ENCODE measurements at places on chromosomes 1 and 21.

DNA sequence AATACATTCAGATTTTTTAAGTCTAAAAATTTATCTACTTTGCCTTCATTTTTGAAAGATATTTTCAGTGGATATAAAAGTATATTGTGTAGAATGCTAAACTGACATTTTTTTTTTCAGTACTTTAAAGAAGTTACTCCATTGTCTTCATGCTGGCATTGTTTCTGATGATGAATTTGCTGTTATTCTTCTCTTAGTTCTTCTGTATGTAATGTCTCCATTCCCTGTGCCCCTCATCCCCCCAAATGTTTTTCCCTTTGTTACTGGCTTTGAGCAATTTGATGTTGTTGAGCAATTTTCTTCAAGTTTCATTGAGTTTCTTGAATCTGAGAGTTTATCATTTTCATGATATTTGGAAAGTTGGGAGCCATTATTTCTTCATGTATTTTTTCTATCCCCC is 20.8 kb upstream of the VANGL1 start:
- DNase-seq: no peak

DNA sequence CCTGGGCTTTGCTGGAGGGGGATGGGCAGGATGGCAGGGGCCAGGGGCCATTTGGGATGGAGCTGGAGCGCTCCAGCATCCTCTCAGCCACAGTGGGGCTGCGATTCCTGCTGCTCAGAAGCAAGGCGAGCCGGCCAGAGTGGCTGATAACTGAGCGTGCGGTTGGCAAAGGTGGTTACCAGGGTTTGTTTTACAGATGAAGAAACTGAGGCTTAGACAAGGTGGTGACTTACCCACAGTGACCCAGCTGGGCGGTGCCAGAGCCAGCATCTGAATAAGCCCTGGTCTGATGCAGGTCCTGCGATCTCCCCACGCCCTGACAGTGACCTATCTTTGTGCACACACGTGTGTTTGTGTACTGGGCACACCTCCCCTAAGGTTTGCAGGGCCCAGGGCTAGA is 5.9 kb upstream of the PRXL2B start:
- DNase-seq: no peak

GRCh38 chr1:221794079-221794670 is 52.3 kb upstream of the DUSP10 start:
- DNase-seq: no peak

DNA sequence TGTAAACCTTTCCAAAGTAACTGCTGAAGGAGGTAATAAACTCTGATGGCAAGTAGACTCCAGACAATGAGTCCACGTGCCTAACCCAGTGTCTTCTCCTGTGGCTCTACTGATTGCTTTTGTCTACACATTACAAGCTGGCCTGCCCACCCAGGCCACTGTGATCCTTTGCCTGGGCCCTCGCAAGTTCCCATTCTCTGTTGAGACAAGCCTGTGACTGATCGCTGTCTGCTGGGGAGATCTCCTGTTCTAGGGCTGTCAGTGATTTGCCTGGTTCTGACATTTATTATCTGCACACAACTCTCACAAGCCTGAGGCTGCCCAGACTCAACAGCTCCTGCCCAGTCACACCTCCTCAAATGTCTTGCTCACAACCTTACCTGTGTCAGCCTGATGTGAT is 81.4 kb downstream of the CYYR1 start:
- DNase-seq: no peak

- no peak for DNase-seq
Measured at GRCh38 chr1:159000070-159000409, 9.7 kb upstream of the IFI16 start.

GRCh38 chr1:67459068-67459467 is 28.9 kb upstream of the SERBP1 start:
- DNase-seq: no peak

GRCh38 chr1:160656737-160657136 is 9.9 kb upstream of the SLAMF1 start:
- no peak for DNase-seq

DNA sequence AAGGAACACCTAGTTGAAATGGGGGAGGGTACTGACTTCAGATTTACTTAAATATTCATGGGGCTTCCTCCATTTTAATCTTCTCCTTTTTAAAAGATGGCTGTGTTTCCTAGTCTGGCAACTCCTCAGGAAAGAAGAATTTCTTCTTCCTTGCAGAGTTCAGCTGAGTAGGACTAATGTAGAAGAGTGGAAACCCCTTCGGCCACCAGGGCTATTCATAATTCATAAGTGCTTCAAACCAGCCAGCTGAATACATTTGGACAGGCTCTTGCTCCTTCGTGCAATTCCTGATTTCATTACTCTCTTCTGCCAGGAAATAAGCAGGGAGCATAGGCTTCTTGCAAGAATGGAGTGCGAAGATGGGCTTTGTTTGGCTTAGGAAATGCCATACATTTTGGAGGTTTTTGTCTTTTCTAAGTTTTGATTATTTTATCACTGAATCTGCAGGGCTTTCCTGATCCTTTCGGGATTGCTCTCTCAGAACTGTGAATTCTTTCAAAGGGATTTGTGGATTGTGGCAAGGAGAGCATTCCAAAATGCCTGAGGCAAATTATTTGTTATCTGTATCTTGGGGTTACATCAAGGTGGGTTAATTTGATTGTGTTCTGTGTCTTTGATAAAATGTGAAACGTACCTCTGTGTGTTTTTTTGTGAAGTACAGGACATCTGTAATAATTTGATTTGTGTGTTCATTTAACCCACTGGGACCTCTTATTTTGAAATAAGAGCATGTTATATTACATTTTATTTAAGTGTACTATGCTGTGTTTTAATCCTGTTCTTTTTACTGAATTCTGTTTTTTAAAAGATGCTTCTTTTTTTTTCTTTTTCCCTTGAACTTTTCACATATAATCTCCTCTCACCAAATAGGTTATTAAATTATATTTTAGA is 179.4 kb upstream of the SGIP1 start:
- DNase-seq: no peak

GRCh38 chr1:54325703-54326461 is 80.3 kb downstream of the SSBP3 start:
- DNase-seq: no peak

DNA sequence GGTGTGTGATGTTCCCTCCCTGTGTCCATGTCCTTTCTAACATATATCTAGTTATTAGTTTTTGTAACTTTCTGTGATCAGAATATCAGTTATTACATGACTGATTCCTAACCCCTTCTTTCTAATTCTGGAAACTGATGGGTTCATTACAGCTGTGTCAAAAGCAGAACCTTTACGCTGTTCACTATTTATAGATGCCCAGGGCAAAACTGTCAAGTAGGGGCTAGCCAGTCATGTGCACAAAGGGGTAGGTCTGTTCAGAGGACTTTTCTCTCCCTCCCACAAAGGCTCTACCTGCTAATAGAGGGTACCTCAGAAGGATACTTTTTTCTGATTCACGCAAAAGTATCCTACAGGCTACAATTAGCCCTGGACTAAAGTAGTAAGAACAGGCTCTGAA is 79.2 kb downstream of the NRDC start:
- DNase-seq: no peak

GRCh38 chr21:14617871-14618270 is 71.8 kb upstream of the SAMSN1 start:
- no peak for DNase-seq

DNA sequence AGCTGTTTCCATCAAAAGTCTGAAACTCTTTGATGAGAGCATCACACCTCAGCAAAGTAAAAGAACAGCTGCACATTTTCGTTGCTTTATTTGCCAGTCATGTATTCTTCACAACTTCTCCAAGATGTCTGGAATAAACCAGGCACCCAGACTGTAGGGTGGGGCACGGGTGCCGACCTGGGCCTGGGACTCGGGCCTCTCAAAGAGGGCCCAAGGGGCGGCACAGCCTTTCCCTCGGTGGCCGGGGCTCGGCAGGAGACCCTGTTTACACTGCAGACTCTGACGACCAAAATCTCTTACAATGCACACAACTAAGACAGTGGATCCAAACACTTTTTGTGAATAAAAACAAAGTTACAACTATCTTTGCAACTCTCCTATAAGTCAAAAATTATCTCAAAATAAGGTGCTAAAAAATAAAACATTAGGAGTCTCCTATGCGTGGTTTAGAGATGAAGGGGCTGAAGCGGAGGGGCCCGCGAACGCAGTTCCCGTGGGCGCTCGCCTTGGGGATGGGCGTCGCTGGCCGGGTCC is 696 bp downstream of the LSS start:
- no peak for DNase-seq

DNA sequence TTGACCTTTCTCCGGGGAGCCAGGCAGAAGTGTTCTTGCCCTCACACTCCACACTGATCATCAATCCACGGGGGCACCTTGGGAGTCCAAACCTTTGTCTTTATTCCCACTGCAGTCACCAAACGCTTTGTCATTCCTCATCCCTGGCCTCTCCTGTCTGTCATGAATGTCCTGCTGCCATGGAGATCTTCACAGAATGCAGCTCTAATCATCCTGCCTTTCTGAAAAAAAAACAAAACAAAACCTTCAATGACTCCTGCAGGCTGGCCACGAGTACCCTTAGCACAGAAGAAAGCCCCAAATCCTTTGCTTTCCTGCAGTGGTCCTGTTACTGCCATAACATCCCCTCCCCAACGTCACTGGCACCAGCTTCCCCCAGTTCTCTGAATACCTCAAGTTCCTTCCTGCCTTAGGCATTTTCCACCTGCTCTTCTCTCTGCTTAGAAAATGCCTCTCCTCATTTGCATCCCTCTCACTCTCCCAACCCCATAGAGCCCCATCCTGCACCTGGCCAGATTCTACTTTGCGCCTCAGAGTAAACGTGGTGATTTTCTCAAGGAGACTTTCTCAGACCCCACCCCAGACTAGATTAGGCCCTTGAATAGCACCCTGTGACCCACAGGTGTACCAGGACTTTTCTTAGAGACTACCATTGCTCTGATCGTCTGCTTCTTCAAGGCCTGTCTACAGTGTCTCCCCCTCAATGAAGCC is 131.2 kb downstream of the AK5 start:
- DNase-seq: no peak

GRCh38 chr1:212506666-212507065 is 73.9 kb downstream of the NENF start:
- DNase-seq: no peak

DNA sequence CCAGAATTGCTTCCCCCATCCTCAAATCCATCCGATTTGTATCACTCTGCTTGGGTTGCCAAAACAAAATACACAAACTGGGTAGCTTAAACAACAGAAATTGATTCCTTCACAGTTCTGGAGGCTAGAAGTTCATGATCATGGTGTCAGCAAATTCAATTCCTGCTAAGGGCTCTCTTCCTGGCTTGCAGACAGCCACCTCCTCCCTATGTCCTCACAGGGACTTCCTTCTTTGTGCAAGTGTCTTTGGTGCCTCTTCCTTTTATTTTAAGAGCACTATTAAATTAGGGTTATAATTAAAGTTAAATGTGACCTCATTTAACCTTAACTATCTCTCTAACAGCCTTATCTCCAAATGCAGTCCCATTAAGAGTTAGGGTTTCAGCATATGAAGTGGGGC is 112.8 kb downstream of the PLPP3 start:
- no peak for DNase-seq

GRCh38 chr1:108072212-108072611 is 107.2 kb upstream of the VAV3 start:
- no peak for DNase-seq

DNA sequence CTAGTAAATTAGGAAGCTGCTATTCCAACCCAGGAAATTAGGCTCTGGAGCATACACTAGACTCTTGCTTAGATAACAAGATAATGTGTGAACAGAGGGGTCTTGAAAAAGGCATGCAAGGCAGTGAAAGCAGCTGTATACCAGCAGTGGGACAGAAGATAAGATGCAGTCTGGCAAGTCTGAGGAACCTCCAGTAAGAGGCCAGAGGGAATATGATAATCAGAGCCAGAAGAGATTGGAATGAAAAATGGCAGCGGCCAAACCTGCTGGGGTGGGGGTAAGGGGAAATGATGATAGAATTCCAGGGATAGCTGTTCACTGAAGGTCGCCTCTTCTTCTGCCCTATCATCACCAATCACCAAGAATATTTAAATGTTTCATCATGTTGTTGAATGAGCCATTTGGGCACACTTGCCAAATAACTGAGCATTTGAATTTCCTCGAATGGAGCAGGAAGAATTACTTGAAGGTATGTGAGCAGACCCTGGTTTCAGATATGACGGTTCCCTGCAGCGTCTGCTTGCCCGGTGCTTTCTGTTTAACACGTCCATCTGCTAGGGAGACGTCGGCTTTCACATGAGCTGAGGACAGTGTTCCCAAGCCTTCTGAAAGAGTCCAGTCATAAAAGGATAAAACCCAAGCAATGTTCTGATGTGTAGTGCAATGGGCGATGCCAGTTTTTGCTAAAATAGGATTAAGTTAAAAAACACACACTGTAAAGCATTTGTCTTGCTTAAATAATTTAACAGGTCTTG is 173.3 kb downstream of the RWDD3 start:
- no peak for DNase-seq

DNA sequence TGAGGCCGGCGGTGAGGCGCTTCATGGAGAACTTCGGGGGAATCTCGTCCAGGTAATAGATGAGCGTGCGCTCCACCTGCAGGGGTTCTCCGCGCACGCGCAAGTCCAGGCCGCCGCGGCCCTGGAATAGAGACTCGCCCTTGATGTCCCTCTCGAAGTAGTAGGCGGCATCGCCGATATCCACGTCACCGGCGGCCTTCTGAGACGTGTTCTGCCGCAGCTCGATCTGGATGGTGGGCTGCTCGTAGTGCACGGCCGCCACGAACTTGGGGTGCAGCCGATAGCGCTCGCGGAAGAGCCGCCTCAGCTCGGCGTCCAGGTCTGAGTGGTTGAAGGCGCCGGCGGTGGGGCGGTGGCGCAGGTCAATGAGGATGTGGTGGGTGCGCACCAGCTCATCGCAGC is 726 bp downstream of the TACSTD2 start:
- no peak for DNase-seq

- DNase-seq: no peak
Measured at GRCh38 chr1:221053889-221054288, 174.6 kb downstream of the HLX start.

GRCh38 chr1:5664081-5664768 is 328.0 kb downstream of the NPHP4 start:
- no peak for DNase-seq

- no peak for DNase-seq
Measured at GRCh38 chr1:117499071-117499470, 106.8 kb upstream of the TENT5C start.

- DNase-seq: no peak
Measured at GRCh38 chr1:221840511-221841243, 98.8 kb upstream of the DUSP10 start.

DNA sequence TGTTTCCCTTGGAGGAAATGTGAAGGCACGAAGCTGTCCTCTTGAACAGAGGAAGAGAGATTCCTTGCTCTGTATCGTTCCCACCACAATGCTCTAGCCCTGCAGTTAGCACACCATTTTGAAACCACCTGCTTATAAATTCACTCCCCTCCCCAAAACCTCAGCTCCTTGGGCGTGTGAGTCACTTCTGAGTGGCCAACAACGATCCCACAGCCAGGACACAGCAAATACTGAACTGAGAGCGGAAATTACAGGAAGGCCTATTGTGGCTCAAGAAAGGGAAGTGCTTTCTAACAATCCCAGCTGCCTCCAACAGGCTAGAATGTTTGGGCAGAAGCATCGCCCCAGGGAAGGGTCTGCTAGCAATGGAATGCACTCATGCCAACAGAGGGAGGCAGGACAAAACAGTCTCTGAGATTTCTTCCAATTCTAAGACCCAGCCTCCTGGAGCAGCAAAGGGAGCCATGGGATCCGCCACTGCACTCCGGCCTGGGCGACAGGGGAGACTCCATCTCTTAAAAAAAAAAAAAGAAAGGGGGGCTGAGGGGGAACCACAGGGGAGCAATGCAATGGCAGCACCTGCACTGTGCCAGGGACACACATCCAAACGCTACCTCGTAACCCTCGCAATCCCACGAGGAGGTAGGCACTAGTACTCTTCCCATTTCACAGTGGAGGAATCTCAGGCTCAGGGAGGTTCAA is 1.9 kb downstream of the TMEM53 start:
- no peak for DNase-seq
